NCI-H526 treated with DMSO at 0.1 percent for 48 hours (cell line): ENCODE measurements at places on chromosomes 11 and 22.

DNA sequence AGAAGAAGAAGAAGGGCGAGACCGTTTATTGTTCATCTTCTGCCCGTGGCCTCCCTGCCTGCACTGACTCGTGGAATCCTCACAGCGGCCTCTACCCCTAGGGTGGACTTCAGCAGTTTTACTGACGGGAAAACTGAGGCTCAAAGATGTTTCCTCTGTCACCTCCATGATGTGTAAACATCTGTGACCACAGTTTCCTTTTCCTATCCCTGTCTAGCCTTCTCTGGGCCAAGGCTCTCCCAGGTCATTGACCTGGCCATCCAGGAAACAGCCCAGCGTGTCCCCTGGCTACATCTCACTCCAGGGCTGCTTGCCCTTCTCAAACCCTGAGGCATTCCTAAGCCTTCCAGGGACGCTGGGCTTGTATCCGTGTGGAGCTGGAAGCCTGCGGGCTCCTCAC lies 49.0 kb upstream of the GCAT start:
- no peak for DNase-seq

GRCh38 chr22:36874736-36875135 lies 13.9 kb downstream of the NCF4 start:
- DNase-seq: no peak

DNA sequence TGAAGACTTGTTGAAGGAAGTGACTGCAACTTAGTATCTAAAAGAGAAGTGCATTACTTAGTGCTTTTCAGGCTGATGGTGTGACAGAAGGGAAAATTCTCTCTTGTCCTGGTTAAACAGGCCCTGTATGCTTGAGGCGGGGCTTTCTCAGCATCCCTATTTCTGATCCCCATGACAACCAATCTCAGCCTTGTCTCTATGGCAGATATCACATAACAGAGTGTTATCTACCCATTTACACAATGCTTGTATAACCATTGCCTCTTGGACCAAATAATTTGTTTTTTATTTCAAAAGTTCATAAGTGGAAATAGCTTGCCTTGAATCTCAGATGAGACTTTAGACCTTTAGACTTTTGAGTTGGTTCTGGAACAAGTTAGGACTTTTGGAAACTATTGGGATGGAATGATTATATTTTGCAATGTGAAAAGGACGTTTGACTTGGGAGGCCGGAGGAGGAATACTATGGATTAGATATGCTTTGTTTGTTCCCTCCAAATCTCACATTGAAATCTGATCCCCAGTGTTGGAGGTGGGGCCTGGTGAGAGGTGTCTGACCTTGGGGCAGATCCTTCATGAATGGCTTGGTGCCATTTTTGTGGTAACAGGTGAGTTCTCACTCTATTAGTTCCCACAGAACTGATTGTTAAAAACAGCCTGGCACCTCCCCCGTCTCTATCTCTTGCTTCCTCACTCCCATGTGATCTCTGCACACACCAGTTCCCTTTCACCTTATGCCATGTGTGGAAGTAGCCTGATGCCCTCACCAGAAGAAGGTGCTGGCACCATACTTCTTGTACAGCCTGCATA lies 3.1 kb upstream of the GLYAT start:
- no peak for DNase-seq

GRCh38 chr11:131746201-131746600 lies 375.8 kb downstream of the NTM start:
- DNase-seq: no peak

- DNase-seq: no peak
These were observed 555.4 kb downstream of the NTM start for GRCh38 chr11:131925829-131926228.

- DNase-seq: peak; percentile 73
These were observed 36.5 kb downstream of the GRIK4 start for GRCh38 chr11:120547811-120548681.

GRCh38 chr22:28783786-28784671 lies 11.5 kb downstream of the CCDC117 start:
- no peak for DNase-seq

DNA sequence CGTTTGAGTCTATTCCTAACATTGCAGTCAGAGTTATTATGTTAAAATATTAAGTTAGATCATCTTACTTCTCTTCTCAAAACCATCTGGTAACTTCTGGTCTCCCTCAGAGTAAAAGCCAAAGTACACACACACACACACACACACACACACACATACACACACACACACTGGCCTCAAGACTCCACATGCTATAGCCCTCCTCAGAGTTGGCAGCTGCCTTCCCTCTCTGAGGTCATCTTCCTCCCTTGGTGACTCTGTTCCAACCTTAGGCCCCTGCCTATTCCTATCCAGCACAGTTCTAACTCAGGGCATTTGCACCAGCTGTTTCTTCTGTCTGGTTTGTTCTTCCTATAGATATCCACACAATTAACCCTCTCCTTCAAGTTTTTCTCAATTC lies 272.0 kb upstream of the SESN3 start:
- no peak for DNase-seq

- no peak for DNase-seq
These were observed 35.6 kb upstream of the ACER3 start for GRCh38 chr11:76824980-76825725.

DNA sequence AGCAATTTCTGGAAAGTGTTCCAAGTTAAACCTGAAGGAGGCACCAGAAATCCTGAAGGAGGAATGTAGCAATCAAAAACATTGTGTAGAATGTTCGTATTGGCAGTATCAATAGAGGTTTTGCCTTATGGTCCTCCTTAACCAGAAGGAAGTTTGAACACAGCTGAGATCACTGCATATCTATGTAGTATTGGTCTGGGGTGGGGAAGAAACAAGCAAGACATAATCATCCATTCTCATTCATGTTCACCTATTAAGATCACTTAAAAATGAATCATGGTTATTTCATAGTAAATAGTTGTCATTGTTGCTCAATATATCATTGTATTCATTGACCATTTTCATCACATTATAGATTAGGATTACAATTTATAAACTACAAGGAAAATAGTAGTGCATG lies 160.5 kb downstream of the DDX10 start:
- no peak for DNase-seq

- DNase-seq: no peak
These were observed 71.3 kb downstream of the TSPAN18 start for GRCh38 chr11:44797886-44798606.

DNA sequence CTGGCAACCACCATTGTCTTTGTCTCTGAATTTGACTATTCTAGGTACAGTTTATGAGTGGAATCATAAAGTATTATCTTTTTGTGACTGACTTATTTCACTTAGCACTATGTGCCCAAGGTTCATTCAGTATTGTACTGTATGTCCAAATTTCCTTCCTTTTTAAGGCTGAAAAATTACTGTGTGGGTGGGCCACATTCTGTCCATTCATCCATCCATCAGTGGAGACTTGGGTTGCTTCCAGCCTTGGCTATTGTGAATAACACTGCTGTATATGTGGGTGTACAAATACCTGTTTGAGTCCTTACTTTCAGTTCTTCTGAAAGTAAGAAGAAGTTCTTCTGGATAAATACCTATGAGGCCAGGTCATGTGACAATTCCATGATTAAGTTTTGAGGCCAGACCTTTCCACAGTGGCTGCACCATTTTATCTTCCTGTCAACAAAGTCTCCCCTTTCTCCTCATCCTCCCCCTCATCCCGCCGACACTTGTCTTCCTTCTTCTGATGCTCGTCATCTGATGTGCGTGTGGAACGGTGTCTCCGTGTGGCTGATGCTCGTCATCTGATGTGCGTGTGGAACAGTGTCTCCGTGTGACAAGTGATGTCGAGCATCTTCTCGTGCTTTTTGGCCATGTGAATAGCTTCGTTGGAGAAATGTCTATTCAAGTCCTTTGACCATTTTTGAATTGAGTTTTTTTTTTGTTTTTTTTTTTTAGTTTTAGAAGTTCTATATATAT lies 49.5 kb downstream of the SBF1 start:
- no peak for DNase-seq

- DNase-seq: no peak
These were observed 54.2 kb downstream of the OTOG start for GRCh38 chr11:17601256-17601671.

GRCh38 chr11:68955607-68955958 lies 25.2 kb downstream of the MRGPRD start:
- DNase-seq: no peak

DNA sequence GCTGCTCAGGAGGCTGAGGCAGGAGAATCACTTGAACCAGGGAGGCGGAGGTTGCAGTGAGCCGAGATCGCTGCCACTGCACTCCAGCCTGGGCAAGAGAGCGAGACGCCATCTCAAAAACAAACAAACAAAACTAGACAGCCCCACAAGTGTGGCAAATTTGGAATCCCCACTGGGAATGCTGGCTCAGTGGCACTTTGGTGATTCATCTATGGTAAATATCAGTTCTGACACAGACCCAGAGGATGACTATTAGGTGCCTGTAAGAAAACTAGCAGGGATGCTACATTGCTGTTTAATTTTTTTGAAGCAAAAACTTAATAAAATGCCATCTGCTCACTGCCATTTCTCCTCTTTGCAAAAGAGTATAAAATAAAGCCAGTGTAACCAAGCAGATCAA lies 107.9 kb downstream of the NAT10 start:
- no peak for DNase-seq

GRCh38 chr11:9838229-9838628 lies 174.4 kb downstream of the SWAP70 start:
- no peak for DNase-seq

- DNase-seq: no peak
These were observed 3.3 kb downstream of the RAB6A start for GRCh38 chr11:73757598-73757997.

GRCh38 chr11:43124272-43124935 lies 187.4 kb upstream of the API5 start:
- no peak for DNase-seq

DNA sequence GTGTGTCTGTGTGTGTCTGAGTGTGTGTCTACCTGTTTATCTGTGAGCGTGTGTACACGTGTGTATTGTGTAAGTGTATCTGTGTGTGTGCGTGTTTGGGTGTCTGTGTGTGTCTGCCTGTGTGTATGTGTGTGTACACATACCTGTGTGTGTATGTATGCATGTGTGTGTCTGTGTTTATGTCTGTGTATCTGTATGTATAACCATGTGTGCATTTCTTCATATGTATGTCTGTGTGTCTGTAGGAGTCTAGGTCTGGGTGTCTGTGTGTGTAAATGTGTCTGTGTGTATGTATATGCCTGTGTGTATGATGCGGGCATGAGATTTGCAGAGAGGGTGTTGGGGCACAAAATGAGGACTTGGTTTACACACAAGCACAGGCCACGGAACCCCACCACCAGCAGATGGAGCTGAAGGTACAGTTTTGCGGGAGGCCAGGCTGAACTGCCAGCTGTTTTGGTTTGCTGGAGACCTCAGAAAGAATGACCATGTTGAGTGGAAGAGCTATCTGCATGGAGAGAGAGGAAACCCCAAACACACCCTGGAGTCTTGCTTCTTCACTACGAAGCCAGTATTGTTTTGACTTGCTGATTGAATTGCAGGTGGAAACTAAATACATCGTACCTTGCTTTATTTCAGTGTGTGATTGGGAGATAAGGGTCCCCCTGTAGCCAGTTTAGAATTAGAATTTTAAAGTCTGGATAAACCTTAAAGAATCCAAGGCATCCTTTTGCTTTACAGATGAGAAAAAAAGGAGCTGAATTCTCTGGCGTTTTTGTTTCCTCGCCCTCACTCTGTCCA lies 497.2 kb downstream of the NTM start:
- peak; percentile 55 for DNase-seq

DNA sequence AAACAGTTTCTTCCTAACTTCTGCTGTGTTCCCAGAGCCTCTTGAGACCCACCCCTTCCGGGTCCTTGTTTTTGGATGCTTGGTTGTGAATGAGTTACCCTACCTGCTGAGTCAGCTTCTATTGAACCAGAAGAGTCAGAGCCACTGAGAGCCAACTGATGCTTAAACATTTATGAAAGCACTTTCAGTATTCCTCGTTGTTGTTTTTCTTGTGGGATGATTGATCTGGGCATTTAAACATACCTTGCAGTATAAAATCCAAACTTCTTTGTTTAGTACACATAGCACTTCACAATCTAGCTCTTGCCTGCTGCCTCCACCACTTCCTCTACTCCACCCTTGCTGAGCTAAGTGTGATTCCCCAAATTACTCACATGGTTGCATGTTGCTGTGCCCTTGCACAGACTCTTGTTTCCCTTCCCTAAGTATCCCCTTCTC lies 5.5 kb downstream of the PRSS23 start:
- DNase-seq: no peak

GRCh38 chr11:47186700-47187695 lies 764 bp upstream of the PACSIN3 start:
- DNase-seq: no peak

GRCh38 chr11:130449310-130449990 lies 1.0 kb downstream of the ADAMTS15 start:
- no peak for DNase-seq

- no peak for DNase-seq
These were observed 73.4 kb upstream of the HMGXB4 start for GRCh38 chr22:35183917-35184316.

GRCh38 chr11:104713401-104713800 lies 184.9 kb downstream of the CASP12 start:
- DNase-seq: no peak

DNA sequence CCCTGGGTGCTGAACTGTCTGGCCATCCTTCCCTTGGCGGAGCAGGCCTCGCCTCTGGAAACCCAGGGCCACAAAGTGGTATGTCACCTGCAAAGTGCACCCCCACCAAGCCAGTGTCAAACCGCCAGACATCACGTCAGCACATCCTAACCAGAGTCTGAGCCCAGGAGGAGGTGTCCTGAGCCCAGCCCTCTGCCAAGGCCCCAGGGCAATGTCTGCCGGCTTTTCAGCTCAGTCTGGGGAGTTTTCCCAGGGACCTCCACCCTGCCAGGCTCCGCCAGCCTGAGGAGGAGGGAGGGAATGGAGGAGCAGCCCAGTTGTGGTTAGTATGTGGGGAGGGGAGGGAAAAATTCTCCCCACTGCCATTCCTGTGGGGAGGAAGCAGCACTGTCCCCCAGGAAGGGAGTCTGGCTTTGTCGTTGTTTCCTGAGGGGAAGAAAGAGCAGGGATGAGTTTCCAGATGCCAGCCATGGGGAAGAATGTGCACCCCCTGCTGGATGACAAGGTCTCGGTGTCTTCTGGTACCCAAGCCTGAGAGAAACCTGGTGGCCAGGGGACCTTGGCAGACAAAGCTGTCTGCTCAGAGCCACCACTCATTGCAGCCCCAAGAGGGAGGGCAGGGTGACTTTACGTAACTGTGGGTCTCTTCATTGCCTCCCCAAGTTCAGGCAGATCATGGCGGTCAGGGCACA lies 81.4 kb upstream of the CD82 start:
- no peak for DNase-seq

DNA sequence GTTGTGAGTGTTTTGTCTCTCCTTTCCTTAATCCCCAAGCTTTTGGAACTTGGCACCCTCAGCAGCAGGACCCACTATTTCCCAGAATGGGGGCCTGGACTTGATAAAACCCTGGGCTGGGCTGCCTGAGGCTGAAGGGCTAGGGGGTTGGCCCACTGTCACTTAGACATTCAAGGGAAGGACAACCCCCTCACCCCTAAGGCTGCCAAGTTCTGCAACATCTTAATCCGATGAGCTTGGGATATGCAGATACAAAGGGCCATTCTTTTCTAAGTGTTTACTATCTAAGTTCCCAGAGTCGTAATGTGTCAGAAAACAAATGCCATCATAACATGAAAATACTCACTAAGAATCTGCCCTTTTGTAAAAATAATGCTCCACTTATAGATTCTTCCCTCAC lies 42.9 kb downstream of the IRAG1 start:
- no peak for DNase-seq
